SIG-M5 (cell line): ENCODE measurements at places on chromosomes 7 and 10.

- DNase-seq = no peak
Observed at GRCh38 chr10:14880229-14880628, 1.6 kb downstream of the SUV39H2 start.

DNA sequence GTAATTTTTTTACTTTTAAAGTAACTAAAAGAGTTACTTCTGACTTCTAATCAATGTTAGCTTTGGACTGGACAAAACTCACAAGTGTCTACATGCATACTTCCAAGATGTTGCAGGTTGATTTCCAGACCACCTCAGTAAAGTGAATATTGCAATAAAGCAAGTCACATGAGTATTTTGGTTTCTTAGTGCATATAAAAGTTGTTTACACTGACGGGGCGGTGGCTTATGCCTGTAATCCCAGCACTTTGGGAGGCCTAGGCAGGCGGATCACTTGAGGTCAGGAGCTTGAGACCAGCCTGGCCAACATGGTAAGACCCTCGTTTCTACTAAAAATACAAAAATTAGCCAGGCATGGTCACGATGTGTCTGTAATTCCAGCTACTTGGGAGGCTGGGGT lies 40.8 kb downstream of the PANK1 start:
- no peak for DNase-seq

DNA sequence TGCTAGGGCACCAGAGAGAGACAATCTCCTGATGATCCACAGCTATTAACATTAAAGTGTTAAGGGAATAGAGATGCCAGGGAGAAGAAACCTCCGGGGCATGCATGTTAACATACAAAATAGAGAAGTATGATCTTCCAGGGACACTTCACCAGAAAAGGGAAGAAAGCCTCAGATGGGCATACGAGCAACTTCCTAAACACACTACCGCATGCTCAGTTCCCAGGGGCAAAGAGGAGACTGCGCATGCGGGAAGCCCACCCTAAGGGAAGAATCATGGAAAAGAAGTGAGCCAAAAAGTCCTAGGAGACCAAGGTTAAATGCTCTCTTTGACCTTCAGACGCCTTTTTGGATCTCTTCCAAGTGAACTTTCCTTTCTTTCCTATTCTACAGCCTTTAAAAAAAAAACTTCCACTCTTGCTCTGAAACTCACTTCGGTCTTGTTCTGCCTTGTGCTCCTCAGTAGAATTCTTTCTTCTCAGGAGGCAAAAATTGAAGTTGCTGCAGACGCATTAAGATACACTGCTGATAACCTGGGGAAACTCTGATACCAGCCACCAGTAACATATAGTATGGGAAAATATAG lies 1211.3 kb downstream of the REEP3 start:
- no peak for DNase-seq

- DNase-seq = no peak
Observed at GRCh38 chr10:75764974-75765788, 333.8 kb downstream of the LRMDA start.

GRCh38 chr7:149751043-149751775 lies 22.2 kb downstream of the ZNF467 start:
- DNase-seq = no peak

DNA sequence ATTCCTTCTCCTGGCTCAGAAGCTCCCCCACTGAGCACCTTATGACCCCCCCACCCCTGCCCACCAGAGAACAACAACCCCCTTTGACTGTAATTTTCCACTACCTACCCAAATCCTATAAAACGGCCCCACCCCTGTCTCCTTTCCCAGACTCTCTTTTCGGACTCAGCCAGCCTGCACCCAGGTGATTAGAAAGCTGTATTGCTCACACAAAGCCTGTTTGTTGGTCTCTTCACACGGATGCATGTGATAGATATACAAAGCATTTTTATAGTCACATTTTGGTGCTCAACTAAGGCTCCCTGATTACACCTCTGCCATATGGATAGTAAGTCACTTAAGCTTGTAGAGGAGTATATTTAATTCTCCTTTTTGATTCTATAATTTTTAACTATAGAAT lies 985.8 kb downstream of the REEP3 start:
- no peak for DNase-seq

DNA sequence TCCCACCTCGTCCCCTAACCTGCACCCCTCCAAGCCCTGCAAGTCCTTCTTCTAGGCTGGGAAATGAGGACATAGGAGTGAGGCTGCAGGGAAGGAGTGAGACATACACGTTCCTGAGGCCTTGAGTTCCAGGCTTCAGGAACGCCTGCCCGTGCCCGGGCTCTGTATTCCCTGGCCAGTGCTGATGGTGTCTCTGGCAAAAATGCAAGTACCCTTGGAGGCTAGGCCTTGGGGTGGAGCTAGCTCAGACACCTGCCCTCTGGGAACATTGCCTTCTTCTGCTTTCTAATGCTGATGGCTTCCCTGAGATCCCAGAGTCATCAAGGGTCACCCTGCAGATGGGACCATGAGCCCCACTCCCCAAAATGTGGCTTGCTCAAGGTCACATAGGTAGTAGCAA lies 76.0 kb downstream of the GRK5 start:
- no peak for DNase-seq

- DNase-seq = no peak
Observed at GRCh38 chr7:68425377-68425776, 1172.9 kb upstream of the AUTS2 start.

DNA sequence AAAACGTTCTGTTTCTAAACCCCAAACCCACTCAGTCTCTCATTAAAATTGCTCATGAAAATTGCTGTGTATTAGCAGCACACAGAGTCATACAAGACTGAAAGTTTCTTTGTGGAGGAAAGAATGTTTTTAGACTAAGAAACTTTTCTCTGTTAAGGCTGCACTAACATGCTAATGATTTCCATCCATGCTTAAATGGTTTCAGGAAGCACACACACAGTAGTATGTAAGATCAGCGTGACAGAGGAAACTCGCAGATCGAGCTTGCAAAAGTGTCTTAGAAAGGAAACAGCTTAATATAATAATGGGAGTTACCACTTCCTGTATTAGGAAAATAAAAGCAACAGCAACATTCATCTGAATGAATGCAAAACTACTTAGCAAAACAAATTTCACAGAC lies 112.7 kb downstream of the ICA1 start:
- no peak for DNase-seq

GRCh38 chr7:29565634-29565981 lies 2.0 kb downstream of the PRR15 start:
- DNase-seq = no peak

DNA sequence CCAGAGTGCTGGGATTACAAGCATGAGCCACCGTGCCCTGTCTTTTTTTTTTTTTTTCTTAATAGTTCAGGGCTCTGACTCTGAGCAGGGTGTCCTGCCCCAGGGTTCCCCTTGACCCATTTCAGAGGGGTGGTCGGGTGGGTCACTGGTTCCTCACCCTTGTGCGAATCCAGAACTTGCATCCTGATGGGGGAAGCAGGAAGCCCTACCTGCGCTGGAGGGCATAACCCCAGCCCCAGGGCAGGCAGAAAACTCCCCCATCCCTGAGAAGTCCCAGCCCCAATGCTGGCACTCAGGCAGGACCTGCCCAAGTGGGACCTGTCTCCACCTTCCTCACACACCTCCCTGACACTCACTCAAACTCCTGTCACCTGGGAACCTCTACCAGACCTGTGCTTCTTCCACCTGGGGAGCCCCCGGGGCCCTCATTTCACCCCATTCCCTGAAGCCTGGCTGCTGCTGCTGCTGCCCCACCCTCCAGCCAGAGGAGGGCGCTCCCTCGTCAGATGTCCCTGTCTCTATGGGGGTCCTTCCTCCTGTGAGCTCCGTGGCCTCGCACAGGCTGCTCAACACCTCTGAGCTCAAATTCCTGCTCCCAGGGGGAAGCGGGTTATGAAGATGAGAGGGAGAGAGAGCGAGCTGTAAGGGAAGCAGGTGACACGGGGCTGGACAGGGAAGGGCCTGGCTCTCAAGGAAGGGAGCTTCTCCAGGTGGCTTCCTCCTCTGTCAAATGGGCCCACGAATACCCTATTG lies 15.1 kb upstream of the ZNF273 start:
- no peak for DNase-seq

GRCh38 chr7:111159426-111159825 lies 68.5 kb downstream of the LRRN3 start:
- DNase-seq = no peak

DNA sequence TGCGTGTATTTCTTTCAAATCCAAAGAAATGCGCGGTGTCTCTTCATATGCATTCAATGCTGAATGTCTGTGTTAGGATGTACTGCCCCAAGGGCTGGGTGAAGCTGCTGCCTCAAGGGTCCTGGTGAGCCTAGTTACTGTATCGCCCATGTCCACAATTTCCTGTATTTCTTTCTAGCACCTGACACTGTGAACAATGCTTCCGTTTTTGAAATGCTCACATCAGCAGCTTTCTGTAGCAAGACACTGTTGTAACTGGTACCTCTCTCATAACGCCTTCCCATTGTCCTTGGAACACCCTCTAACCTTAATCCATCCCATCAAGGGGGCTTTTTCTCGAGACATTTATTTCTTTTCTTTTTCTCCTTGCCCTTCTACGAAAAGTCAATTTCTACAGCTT lies 25.1 kb downstream of the NRP1 start:
- DNase-seq = no peak

GRCh38 chr7:99406557-99406956 lies 1.8 kb downstream of the PDAP1 start:
- DNase-seq = no peak

DNA sequence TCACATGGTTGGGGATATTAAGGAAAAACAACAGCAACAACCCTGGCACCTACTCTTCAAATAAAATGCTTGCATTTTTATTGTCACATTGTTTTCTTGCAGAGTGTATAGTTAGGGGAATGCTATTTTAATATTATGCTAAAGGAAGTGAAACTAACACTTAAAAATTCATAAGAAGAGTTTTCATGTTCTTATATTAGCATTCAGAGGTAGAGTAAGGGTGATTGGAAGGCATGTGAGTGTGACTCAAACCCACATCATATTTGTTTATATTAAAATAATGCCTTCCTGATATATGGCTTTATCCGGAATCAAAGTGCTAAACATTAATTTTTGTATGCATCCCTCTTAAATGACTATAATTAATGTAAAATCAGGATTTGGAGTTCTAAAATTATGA lies 59.8 kb upstream of the TES start:
- DNase-seq = no peak

DNA sequence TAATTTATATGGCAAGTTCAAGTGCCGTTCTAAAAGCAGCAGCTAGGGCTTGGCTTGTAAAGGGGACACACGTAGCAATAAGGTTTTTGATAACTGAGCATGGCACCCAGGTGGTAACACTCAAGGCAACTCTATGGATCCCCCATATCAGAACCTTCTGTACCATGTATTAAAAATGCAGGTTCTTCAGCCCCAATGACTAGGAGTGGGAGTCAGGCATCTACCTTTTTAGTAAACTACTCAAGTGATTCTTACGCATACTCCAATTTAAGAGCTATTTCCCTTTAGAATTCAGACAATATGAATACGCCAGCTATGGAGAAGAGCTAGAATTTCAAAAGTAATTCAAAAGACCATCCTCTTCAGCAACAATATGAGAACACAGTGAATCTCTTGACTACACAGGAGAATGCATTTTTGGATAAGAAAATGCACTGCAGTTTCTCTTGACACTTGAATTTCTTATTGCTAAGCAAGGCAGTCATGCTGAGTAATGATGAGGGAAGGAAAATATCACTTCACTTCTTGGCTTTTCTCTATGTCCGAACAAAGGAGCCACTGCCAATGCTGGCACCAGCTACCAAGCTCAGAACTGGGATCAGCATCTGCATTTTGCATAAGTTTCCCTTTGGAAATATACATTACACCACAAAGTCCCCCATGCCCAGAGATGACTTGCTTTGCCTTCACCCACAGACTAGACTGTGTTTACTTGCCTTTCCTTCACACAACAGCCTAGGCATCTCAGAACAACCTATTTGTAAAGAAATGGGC lies 53.5 kb downstream of the ABLIM1 start:
- DNase-seq = no peak

- DNase-seq = no peak
Observed at GRCh38 chr7:2123360-2123759, 109.4 kb downstream of the MAD1L1 start.

- DNase-seq = no peak
Observed at GRCh38 chr10:48287417-48288391, 13.2 kb upstream of the FRMPD2 start.

DNA sequence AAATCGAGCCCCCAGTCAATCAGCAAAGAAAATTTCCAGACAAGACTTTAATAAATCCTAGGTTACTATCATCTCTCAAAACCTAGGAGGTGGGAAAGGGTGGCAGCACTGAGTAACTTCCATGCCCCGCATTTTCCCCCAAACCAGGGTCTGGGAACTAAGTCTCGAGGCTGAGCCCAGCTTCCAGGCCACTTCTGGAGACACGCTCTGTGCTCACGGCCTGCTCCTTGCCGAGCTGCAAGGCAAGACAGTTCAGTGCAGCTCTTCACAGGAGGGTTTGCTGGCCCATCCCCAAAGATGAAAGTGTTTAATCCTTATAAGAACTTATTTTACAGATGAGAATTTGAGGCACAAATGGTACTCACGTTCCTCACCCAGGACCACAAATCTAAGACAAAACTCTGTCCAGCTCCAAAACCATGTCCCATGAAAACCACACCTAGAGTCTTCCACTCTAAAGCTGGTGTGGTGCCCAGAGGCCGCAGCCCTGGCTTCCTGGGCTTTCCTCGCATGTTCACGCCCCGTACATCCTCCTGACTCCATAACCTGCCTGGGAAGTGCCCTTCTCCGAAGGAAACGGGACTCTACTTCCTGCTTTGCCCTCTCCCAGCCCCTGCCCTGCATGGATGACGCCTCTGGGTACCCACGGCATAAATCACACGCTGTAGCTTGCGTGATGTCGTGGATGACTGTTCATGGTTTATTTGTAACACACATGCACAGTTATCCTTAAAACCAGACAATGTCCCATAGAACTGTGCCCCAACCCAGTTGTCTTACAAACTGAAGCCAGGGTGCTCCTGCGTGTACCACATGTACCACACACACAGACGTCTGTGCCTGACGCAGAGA lies 201.2 kb downstream of the DIP2C start:
- no peak for DNase-seq

GRCh38 chr10:61175316-61175715 lies 231.3 kb upstream of the RHOBTB1 start:
- DNase-seq = no peak

GRCh38 chr7:28116041-28116440 lies 64.6 kb downstream of the JAZF1 start:
- no peak for DNase-seq

DNA sequence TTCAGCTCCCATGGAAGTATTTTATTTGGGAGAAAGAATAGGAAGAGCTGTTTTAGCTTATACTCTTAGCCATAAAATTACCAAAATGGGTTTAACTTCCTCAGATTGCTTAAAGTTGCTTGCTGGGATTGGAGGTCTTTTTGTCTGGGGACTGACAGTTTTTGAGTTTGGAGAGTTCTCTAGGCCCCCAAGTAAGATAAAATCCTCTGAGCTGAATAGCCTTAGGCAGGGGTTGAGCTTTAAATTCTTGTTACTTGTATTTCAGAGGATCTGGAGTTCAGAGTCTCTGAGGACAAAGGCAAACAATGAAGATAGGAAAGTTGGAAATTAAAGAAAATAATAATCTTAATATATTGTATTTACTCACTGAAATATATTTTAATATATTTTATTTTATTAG lies 294.4 kb upstream of the DKK1 start:
- DNase-seq = no peak
